AG09319 (cell line): ENCODE measurements at places on chromosomes 1 and 21.

- DNase-seq, result no peak
Observed at GRCh38 chr1:237901299-237901934, 10.7 kb upstream of the ZP4 start.

GRCh38 chr1:172770071-172770470, 111.2 kb downstream of the FASLG start:
- DNase-seq, result no peak

DNA sequence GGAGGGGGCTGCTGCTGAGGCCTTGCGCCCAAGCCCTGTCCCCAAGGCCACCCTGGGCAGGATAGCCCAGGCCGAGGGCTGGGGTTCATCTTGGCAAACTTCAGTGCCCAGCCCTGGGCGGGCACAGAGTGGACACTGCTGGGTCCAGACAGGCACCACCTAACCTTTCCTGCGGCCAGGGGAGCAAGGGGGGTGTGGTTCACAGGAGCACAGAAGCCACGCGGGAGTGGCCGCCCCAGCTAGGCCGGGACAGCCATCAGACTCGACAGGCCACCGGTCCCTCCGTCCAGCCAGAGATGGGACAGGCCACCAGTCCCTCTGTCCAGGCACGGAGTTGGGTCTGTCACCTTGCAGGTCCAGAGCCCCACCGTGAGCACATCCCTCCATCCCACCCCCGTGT, 28.9 kb downstream of the ARHGEF16 start:
- no peak for DNase-seq

GRCh38 chr1:187634940-187635339, 806.2 kb downstream of the PLA2G4A start:
- DNase-seq, result no peak

GRCh38 chr1:205348554-205349487, 7.9 kb downstream of the KLHDC8A start:
- no peak for DNase-seq

- DNase-seq, result no peak
Observed at GRCh38 chr1:198187973-198188588, 31.3 kb downstream of the NEK7 start.

GRCh38 chr1:18944810-18945209, 11.7 kb downstream of the IFFO2 start:
- no peak for DNase-seq

DNA sequence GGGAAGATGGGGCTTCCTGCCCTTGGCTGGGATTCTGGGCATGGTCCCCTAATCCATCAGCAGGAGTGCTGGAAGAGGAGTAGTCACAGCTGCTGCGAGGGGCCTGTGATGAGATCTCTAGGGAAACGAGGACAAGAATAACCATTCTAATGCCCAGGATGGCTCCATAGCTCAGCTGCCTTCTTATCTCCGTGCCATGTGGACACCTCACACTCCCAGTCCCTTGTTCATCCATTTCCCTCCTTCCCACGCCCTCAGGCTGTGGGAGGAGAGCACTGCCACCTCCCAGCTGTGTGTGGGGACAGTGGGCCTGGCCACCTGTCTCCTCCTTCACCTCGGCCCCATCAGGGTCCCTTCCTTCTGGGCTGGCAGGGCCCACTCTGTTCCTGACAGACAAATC, 16.1 kb upstream of the ETV3 start:
- no peak for DNase-seq

GRCh38 chr1:23394181-23394580, 24.5 kb upstream of the ZNF436 start:
- no peak for DNase-seq

GRCh38 chr21:30979054-30979453, 59.2 kb downstream of the KRTAP19-8 start:
- no peak for DNase-seq

- DNase-seq, result no peak
Observed at GRCh38 chr1:234969011-234969441, 159.6 kb downstream of the TOMM20 start.

DNA sequence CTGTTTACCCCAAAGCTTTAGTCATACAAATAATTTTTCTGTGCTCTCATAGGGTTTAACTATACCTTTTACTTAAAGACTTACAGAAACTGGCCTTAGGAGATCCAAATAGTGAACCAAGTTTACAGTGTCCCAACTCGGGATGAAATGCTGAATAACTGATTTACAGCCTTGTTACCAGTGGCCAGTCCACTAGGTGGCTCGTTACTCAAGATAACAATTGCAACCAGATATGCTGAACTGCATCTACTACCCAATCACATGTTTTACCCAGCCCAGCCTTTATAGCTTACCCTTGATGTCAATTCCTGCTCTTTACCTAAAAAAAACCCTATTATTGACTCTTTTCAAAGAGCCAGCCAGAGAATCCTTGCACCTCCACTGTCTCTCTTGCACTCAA, 1148.8 kb upstream of the ADGRL4 start:
- DNase-seq, result no peak

- DNase-seq, result no peak
Observed at GRCh38 chr1:24551960-24552571, 3.8 kb upstream of the NCMAP start.
